ENCODE measurements at places on chromosomes 4 and X.

DNA sequence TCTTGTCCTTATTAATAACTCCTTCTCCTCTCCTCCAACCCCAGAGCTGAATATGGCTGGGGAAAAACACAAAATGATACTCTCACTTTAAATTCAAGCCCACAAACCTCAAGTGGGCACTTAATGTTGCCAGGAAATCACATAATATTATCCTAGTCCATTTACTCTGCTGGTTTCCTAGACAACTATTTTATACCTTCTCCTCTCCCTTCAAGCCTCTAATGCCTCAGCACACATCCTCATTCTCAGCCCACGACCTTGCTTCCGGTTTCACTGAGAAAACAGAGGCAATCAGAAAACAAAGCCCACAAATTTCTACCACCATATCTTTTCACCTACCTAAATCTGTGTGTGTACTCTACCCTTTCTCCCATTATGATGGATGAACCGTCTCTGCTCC lies 12.1 kb upstream of the CLCN5 start:
- no peak for DNase-seq

GRCh38 chr4:40562681-40563080 lies 67.0 kb downstream of the RBM47 start:
- DNase-seq: no peak

GRCh38 chr4:78624048-78624447 lies 72.5 kb downstream of the ANXA3 start:
- no peak for DNase-seq

DNA sequence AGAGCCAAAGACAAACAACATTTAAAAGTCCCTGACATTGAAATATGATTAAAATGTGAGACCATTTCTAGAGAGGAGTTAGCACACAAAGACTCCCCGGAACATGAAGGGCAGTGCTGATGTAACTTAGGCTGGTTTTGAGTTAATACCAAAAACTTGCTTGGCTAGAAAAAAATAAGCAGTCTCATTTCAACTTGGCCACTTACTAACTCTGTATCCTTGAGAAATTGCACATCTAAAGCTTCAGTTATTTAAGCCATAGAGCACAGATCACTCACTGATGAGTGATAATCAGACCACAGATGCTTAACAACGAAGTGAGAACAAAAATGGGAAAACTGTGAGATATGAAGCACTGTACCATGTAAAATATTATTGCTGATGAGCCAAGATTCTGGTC lies 65.9 kb upstream of the MAOA start:
- no peak for DNase-seq

GRCh38 chr4:124526331-124526730 lies 186.2 kb downstream of the ANKRD50 start:
- no peak for DNase-seq

DNA sequence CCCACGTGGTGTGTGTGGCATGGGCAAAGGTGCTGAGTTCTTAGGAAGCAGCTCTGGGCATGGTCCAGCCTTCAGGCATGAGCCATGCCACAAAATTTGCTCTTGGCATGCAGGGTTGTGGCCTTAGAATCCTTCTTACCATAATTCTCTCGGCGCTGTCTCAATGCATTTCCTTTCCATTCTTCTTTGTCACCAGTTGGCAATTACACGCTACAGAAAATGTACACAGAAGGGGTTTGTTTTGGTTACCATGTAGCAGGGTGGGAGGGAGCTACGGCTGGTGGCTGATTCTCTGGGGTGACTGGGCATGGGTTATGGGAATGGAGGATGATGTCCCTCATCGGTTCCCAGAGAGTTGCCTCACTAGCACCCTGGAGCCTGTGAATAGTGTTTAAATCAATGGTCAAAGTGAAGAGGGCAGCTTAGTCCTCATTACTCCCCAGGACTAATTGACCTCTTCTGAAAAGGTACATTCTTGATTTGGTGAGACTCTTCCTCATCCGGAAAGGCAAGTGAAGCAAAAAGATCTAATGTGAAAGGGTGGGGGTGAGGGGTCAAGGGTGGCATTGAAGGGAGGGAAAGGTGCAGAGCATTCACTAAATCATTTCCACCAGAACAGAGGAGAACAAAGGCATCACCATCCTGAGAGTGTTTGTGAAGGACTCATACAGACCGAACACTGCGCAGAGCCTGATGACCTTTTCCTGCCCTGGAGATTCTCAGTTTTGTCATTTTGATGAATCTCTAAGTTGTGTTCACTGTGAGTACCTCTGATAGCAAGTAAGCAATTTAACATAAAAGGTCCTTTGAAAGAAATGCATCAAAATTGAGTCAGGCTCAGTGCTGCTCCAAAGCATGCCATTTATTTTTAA lies 199.8 kb upstream of the SFRP2 start:
- DNase-seq: no peak
